HS-5 (cell line): ENCODE measurements at places on chromosomes 5 and 9.
A peak's percentile ranks its signal among the peaks of the same experiment; 100 is the strongest.

GRCh38 chr9:98087420-98088354 is 31.2 kb downstream of the NANS start:
- DNase-seq: no peak

- no peak for DNase-seq
Measured at GRCh38 chr5:87229780-87230179, 37.9 kb upstream of the RASA1 start.

- peak; percentile 73 for DNase-seq
Measured at GRCh38 chr5:32531885-32532520, 53.4 kb upstream of the SUB1 start.

DNA sequence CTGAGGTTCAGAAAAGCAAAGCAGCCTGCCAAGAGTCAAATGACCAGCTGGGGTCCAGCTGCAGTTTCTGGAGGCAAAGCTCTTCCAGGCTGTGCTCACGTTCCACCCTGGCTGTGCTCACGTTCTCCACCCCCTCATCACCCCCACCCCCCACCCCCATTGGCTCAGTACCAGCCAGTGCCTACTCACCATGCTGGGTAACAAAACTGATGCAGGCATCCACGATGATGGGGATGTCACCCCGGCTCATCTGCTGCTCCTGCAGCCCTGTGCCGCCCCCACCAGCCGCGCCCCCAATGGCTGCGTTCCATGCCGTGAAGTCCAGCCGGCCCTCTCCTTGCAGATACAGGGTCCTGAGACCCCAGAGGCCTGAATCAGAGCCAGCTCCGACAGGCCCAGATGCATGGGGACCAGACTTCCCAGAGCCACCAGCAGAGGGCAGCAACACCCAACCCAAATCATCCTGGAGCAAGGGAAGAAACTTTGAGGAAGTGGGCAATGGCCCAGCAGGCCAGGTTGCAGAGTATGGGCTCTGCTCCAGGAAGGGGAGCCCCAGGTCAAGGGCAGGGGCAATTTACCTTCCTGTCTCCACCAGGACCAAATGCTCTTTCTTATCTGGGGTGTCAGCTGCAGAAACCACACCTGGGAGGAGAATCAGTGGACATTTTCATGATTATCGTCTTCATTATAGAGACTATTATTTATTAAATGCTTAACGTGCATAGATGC is 13.7 kb upstream of the FCHSD1 start:
- no peak for DNase-seq

GRCh38 chr9:89686126-89686525 is 81.3 kb downstream of the GADD45G start:
- no peak for DNase-seq
